Kidney epithelial cell (primary cell): ENCODE measurements at places on chromosomes 13 and 19. TPM values are rescaled to one million over a fixed set of nuclear protein-coding genes. Genes with fewer than 3 reads are reported as not detected.

GRCh38 chr19:43101950-43102349, 19.4 kb upstream of the PSG2 start:
- DNase-seq = no peak

GRCh38 chr13:30216111-30216510, 91.2 kb downstream of the KATNAL1 start:
- no peak for DNase-seq

DNA sequence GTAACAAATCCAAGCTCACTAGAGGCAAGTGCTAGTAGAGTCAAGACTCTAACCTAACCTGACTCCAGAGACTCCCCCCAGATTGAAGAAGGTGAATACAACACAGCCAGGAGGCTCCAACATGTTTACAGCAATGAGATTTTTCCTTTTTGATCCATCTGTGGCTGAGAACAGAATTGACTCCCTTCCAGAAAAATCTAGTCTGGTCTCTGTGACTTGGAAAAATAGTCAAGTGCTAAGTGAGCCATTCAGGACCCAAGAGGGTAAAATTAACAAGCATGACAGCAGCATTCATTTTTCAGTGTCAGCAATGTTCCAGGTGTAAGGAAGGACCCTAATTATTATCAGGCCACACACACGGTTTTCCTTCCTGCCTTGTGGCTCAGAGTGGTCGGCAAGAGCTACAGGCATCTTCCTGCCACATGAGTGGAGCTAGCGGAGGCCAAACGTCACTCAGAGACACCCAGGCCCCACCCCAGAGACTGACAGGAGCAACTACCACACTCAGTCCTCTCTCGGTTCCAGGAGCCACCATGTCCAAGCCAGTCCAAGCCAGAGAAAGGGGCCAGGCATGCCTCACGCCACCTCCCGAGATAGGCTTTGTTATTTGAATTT, 395.1 kb downstream of the FOXO1 start:
- no peak for DNase-seq

DNA sequence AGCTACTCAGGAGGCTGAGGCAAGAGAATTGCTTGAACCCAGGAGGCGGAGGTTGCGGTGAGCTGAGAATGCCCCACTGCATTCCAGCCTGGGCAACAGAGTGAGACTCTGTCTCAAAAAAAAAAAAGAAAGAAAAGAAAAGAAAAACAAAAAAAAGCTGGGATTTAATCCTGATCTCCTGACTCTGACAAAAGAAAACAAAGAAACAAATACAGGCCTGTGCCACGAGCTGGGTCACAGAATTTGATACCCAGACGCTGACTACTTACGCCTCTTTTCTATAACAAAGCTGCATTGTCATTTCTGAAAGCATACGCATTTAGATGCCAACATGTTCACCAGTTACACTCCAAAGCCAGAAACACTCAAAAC, 18.2 kb upstream of the GTF2F2 start:
- DNase-seq = no peak

GRCh38 chr13:33092073-33092987, 76.1 kb downstream of the KL start:
- DNase-seq = no peak

- DNase-seq = no peak
Observed at GRCh38 chr19:35008891-35009341, 8.8 kb downstream of the GRAMD1A start.

GRCh38 chr13:75850916-75851315, 214.8 kb downstream of the LMO7 start:
- no peak for DNase-seq

KLK12 gene
- total RNA-seq = not detected in 2 replicates

OR10H1 gene
- total RNA-seq = not detected in 2 replicates
